Inflammatory macrophage treated with lipopolysaccharide for 4 hours (primary cell): ENCODE measurements at places on chromosomes 7 and 10.

DNA sequence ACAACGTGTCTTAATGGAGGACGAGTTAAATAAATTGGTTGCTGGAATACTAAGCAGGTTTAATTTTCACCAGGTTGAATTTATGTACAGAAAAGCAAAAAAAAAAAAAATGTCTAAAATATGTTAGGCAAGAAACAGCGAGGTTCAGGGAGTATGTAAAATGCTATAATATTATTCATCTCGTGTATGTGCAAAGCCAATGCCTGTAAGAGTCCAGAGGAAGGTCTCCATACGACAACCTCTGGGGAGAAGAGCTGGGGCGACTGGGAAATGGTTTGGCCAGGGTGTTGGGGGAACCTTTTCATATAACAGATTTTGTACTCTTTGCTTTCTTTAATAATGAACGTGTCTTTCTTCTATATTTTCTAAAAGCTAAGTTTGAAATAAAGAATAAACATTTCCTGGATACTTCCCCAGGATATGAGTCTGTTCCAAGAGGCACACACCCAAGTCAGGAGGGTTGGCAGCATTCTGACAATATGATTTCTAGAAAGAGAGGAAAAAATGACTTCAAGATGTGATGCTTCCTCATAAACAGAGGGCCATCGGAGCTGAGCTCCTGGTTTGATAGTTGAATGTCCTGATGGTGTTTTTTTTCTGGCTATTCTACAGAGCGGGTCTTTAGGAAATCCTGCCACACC is 208.6 kb upstream of the MGMT start:
- DNase-seq: no peak

DNA sequence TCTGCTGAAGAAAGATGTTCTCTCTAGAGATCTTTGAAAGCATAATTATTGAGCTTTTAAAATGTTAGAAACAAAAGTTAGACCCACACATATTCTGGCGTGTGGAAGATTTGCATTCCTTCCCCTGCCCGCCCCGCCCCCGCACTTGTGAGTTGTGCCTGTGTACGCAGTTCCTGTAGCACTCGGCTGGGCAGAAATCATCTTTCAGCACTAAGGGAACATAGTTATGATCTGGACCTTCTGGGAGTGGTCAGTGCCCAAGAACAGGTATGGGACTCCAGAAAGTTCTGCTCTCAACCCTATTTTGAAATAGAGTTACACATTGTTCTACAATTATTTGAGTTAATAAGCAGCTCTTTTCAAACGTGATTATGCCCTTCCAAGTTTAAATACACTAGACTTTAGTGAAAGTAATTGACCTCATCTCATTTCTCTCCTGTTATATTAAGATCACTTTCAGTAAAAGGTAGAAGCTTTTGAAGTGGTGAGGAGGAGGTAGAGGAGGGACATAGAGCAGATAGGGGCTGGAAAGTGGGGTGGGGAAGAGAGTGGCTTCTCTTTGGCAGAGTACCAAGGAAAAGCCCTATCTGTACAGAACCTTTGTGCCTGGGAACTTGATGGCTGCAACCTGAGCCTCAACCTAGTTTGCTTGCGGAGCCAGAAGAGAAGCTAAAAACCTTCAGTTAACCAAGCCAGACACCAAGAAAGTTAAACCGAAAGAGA is 5.7 kb downstream of the BLVRA start:
- DNase-seq: peak; percentile 86

GRCh38 chr7:95687759-95688343 is 84.5 kb upstream of the DYNC1I1 start:
- DNase-seq: peak; percentile 14

DNA sequence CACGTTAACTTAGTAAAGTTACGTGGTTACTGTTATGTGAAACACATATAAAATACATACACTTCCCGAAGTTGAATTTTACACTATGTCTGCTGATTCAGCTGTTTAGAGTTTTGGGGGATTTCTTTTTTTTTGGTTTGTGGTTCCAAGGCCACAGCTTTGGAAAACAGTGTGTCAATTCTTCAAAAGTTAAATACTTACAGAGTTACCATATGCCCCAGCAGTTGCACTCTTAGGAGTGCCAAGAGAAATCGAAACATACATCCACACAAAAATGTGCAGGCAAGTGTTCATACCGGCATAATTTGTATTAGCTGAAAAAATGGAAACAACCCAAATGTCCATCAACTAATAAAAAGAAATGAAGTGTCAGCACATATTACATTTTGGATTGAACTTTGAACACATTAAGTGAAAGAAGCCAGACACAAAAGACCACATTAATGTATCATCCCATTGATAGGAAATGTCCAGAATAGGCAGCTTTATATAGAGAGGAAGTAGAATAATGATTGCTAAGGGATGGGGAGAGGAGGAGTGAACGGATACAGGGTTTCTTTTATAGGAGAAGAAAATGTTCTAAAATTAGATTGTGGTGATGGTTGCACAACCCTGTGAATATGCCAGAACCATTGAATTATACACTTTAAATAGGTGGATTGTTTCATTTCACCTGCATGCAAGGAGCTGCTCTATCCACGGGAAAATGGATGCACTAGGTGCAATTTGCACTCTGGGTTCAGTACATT is 17.6 kb downstream of the APBB1IP start:
- no peak for DNase-seq

- no peak for DNase-seq
Measured at GRCh38 chr10:29970012-29970396, 89.4 kb downstream of the JCAD start.

DNA sequence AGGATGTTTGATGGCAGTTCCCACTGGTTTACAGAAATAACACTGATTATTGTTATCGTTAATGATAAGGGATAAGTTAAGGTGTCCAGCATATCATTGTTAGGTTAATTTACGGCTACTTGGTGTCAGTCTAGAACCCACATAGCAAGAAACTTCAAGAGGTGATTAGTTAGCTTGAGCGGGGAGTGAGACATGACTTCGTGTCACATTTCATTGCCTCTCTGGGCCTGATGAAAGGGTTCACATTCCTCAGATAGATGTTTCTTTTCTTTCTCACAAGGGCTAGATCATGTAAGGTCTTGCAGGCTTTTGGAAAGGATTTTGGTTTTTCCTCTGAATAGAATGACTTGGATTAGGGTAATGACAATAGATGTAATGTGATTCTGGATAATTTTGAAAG is 26.7 kb downstream of the WAC start:
- no peak for DNase-seq

DNA sequence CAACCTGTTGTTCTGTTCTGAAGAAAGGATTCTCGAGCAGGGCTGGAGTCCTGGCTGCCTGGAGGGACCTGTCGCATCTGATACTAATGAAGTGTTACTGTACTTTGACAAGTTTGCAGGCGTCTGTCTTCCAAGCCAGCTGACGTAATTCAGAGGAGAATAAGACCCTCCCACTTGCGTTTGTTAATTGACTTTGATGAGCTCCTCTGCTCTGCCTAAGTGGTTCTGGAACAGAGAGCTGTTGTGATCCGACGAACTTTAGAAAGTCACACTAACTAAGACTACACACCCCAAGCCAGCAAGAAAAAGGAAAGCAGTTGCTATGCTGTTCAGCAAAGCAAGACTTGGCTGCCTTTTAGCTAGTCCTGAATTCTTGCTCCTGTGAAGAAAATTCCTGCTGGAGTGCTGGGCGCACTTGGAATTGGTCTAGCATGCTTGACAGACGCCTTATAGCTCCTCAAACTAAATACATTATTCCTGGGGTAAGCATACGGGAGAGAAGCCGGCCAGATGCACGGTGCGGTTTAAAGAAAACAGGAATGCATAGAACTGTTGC is 200.3 kb downstream of the CACNB2 start:
- no peak for DNase-seq

GRCh38 chr7:92116949-92117348 is 17.3 kb downstream of the CYP51A1 start:
- no peak for DNase-seq

DNA sequence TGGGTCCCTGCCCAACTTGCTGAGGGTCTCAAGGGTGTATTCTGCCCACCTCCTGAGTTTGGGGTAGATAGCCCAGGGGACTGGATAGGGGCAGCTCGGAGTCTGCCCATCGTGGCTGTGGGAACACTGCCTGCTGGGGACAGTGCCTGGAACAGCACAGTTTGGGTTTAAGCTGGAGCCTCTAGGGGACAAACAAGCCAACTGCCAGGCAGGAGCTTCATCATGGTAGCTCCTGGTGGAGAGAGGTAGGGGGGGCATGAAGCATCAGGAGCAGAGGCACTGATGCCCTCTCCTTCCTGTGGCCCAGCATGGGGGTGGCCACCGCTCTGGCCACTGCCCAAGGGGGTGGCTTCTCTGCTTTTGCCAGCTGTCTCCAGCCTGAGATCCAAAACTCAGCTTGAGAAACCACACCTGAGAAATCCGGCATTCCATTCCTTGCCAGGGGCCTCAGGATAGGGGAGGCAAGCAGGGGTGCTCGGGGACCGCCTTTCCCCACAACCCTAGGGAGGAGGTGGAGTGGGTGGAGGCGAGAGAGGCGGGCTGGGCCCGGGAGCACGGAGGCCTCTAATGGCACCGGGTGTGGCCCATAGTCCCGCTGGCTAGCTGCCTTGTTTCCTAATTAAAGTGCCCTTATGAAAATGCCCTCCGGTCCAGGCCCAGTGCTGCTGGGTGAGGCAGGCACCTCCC is 47.6 kb downstream of the UNC5B start:
- no peak for DNase-seq

- no peak for DNase-seq
Measured at GRCh38 chr7:1752771-1753563, 82.9 kb downstream of the ELFN1 start.

GRCh38 chr7:44976040-44976745 is 2.6 kb downstream of the MYO1G start:
- DNase-seq: no peak

DNA sequence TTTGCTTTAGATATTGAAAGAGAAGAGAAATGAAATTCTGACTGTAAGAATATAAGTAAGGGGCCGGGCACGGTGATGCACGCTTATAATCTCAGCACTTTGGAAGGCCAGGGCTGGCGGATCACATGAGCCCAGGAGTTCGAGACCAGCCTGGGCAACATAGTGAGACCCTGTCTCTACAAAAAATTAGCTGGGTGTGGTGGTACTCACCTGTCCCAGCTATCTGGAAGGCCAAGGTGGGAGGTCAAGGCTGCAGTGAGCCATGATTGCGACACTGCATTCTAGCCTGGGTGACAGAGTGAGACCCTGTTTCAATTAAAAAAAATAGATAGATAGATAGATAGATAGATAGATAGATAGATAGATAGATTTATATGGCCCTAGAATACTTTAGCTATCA is 82.3 kb downstream of the BTRC start:
- DNase-seq: no peak

DNA sequence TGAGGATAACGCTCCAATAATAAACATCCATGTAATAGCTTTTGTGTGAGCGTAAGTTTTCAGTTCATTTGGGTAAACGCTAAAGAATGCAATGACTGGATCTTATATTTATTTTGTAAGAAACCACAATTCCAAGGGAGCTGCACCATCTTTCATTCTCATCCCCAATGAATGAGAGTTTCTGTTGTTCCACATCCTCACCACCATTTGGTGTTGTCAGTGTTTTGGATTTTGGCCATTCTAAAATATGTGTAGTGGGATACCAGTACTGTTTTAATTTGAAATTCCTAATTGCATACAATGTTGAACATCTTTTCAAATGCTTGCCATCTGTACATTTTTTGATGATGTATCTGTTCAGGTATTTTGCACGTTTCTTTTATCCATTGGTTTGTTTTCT is 50.9 kb upstream of the SEMA3D start:
- no peak for DNase-seq

- DNase-seq: no peak
Measured at GRCh38 chr7:83677180-83677866, 28.4 kb upstream of the SEMA3E start.

GRCh38 chr10:86225103-86225782 is 141.4 kb downstream of the GRID1 start:
- DNase-seq: peak; percentile 62

DNA sequence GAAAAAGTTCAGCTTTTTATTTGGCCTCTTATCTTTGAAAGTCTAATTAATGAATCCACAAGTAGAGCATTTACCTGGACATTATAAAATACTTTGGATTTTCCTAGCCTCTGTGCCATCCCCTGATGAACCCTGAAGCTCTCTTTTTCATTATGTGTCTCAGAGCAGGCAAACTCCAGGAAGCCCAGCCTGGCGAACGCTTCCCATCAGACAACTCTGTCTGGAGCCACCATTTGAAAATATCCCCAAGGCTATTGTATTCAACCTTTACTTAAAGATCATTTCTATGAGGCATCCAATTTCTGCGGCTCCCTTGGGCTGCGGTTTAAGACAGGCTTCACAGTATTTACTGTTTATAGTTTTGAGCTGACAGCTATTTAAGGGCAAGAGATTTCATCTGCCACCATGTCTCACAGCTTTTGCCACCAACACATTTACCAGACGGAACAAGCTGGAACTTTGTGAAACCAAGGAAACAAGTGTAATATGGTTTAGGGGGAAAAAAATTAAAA is 257.2 kb upstream of the GLI3 start:
- DNase-seq: no peak

DNA sequence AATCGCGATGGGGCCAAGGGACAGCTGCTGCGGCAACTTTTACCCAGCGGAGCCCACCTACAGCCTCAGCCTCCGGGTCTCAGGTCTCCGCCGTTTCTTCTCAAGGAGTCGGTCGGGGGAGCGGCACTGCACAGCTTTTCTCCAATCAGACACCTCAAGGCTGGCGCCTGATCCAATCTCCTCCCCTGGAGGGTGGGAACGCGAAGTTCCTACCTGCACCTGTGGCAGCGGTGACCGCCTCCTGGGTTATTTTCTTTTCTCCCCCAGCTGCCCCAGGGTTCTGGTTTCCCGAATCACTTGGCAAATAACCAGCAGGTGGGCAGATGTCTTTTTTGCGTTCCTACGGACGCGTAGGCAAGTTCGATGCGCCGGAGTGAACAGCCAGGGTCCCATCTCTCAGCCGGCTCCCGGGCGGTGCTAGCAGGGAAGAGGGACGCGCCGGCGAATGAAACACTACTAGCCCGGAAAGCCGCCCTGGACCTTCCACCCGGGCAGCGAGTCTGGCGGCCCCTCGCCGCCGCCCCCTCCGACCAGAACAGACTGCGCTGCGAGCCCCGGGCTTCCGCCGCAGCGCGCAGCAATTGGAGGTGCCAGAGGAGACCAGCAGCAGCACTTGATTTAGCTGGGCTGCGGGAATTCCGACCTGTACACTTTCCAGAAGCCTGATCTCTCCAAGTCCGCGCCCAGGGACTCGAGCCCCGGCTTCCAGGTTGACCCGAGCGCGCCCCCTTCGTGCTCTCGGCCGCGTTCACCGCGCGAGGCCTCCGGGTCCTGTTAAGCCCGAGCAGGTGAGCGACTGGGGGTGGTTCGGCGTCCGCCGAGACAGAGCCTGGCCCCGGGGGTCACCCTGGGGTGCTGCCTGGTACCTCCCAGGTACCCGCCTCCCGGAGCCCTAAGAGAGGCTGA is at the start of gene PRR15:
PRR15 (plus strand) TSS at position 246 of the 906 bp plus-strand sequence. CDS start 2,495 bp downstream, outside the sequence.
- DNase-seq: no peak

GRCh38 chr7:38502289-38502688 is 128.9 kb downstream of the AMPH start:
- DNase-seq: no peak
